T-helper 1 cell (primary cell): ENCODE measurements at places on chromosomes 1 and 21.

GRCh38 chr21:17930093-17930492 lies 110.9 kb upstream of the C21orf91 start:
- no peak for DNase-seq

GRCh38 chr1:229381234-229381633 lies 38.4 kb upstream of the CCSAP start:
- DNase-seq = no peak

GRCh38 chr21:41677671-41678015 lies 89.2 kb downstream of the RIPK4 start:
- no peak for DNase-seq

- DNase-seq = no peak
Observed at GRCh38 chr1:37052120-37052519, 17.8 kb upstream of the GRIK3 start.

GRCh38 chr21:15430023-15430422 lies 299.8 kb upstream of the USP25 start:
- no peak for DNase-seq

- no peak for DNase-seq
Observed at GRCh38 chr1:199245946-199246345, 607.1 kb downstream of the PTPRC start.
